ENCODE measurements at places on chromosomes 2 and 18.

DNA sequence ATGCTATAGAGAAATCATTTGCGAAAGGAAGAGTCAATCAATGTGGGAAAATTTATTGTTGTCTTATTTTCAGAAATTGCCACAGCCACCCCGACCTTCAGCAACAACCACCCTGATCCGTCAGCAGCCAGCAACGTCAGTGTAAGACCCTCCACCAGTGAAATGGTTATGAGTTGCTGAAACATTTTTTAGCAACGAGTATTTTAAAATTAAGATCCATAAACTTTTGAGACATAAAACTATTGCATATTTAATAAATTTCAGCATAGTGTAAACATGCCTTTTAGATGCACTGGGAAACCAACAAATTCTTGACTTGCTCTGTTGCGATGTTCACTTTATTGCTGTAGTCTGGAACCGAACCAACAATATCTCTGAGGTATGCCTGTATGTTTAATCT lies 887.9 kb downstream of the DCDC2C start:
- no peak for DNase-seq

- DNase-seq, result no peak
These were observed 21.4 kb downstream of the ANKRD30B start for GRCh38 chr18:14769381-14769780.

DNA sequence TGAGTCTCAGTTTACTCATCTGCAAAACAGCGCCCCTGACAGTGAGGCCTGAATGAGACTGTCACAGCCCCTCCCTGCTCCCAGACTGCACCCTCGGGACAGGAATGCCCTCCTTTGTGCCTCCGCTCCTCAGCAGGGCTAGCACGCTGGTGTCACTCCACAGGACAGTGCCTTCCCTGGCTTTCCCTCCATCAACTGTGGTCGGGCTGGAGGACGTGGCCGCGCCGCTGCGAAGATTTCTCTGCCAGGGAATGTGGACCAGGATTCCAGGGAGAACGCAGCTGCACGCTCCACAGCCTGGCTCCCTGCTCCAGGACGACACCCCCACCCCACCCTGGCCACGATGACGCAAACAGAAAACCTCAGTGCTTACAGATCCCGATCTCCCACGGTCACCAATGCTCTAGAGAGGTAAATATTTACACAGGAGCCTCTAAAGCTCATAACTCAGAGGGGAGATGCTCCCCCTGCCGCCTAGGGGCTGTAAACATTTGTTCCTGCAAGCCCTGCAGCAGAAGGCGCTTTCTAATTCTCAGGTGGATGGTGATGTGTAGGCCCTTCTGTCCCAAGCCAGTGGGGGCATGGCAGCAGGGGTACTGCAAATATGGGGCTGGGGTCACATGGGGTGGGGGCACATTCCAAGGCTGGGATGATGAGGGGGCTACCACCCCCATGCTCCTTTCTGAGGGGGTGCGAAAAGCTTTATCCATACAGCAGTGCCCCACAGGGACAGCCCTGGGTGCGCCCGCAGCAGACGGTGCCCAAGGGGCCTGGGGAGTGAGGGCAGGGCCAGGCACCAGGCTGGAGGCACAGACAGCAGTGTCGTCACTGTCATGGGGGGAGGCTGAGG lies 12.4 kb downstream of the HS6ST1 start:
- no peak for DNase-seq

- DNase-seq, result no peak
These were observed 63.9 kb upstream of the SERPINE2 start for GRCh38 chr2:224102991-224103390.

GRCh38 chr2:210224941-210225672 lies at the start of gene ACADL:
ACADL (minus strand) TSS chr2:210225447; CDS start chr2:210225263, 184 bp downstream.
- no peak for DNase-seq

GRCh38 chr2:119431976-119432850 lies 559 bp downstream of the TMEM37 start:
- no peak for DNase-seq

- no peak for DNase-seq
These were observed 87.3 kb downstream of the ACAA2 start for GRCh38 chr18:49725809-49726674.

GRCh38 chr2:240876475-240877251 lies 8.0 kb downstream of the AGXT start:
- DNase-seq, result no peak

DNA sequence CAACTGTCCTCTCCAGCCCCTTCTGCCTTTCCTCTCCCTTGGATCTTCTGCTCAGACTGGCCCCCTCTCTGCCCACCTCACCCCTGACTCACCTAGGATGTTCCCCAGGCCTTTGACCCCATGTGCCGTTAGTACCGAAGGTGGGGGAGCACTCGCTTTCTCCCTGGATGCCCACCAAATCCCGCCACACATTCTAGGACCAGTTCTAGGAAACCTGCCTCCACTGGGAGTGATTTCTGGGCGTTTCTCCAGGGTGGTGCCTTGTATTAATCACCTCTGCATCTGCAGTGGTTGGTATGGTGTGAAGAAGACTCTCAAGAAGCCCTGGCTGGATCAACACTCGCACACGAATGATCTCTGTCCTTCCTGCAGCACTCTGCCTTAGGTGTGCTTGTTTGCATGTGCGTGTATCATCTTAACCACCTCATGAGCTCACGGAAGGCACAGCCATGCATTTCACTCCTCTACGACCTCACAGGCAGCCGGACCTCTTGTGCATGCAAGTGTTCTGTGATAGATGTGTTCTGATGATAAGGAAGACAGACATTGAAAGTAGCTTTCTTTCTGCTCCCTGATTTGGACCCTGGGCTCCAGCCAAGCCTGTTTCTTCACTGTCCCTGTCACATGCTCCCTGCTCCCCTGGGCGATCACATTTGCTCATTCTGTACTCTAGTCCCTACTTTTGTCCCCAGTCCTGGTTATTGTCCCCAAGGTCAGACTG lies 69.4 kb downstream of the LIPG start:
- DNase-seq, result no peak

DNA sequence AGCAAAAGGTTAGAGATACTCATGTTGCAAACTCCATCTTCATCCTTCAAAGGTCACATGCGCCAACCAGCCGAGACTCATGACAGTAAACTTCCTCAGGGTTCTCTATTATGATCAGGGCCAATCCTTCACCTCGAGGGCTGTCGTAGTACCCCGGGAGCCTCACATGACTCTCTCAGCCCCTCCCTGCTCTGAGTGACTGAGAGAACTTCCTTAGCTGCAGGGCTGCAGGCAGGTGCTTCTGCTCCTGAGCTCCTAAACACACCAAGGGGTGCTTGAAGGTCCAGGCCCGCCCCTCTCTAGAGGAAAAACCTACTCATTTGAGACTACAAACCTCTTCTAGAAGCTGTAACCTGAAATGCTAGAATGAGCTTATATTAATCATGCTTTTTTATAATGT lies 48.2 kb downstream of the LONRF2 start:
- no peak for DNase-seq

DNA sequence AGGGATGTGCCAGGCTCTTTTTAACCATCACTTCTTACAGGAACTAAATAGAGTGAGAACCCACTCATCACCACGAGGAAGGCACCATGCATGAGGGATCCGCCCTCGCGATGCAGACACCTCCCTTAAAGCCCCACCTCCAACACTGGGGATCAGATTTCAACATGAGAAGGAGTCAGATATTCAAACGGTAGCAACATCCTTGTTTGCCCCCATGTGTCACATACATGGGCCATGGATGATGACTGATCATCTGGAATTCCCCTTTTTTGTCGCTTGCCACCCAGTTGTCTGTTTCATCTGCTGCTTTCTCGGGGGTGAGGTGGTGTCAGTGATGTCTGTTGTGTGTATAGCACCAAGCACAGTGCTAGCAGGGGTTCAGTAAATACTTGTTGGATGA lies 57.9 kb downstream of the NCK2 start:
- peak; percentile 63 for DNase-seq

DNA sequence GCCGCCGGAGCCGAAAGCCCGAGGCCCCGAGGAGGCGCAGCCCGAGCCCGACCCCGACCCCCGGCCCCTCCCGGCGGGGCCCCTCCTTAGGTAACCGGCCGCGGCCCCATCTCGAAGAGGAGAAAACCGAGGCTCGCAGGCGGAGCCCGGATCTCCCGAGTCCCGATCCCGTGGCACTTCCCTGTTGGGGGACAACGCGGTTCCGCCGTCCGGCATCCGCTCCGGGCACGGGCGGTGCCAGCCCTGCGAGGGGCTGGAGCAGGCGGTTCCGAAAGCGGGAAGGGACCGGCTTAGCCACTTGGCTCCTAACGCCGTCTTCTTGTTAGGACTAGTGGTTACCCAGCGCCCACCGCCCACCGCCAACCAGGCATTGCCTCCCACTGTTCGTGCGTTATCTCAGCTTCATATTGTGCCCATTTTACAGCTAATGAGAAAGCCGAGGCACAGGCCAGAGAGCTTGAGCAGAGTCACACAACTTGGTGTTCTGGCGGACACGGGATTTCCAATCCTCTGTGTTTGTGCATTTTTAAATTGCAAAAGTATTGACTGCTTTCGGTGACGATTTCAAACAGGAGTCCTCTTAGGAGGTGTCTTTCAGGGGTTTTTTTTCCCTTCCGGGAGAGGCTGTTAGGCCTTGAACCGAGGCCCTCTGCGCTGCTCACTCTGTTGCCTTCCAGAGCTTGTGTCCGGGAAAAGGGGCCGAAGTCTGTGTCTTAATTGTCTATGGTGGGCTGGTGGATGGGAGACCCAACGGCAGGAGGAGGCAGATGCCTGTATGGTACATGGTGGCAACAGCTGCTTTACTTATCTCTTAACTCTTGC lies 562 bp downstream of the CENPA start:
- no peak for DNase-seq

DNA sequence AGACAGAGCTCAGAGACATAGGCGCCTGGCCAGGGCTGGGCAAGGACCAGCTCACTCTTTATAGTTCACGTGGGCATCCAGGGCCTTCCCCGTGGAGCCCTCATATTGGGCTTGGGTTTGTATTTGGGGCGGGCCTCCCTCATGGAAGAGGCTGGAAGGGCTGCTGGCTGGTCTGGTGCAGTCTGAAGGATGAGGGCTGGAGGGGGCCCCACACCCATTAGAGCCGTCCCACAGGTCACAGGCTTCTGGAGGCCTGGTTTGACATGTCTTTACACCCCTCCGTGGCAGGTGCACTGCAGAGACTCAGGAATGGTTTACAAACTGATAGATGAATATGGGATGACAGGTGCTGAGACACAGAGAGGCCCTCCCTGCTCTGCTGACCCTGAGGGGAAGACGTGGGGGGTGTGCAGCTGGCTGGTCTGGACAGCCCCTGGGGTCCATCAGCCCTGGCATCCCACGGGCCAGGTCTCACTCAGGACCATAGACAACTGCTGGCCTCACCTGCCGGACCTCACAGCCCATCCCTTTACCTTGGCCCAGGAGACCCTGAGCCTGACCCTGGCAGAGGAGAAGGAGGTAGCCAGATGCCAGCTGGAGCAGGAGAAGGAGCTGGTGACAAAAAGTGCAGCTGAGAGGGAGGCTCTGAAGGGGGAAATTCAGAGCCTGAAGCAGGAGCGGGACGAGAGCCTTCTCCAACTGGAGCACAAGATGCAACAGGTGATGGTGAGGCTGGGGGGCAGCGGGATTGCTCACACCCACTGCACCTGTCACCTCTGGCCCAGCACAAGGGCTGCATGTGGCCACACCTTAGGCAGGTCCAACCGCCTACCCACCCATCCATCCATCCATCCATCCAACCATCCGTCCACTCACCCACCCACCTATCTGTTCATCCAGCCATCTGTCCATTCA lies 43.9 kb downstream of the CROCC2 start:
- no peak for DNase-seq

- no peak for DNase-seq
These were observed 51.3 kb upstream of the FOSL2 start for GRCh38 chr2:28341208-28341891.

GRCh38 chr2:240482141-240482540 lies 46.7 kb downstream of the GPC1 start:
- no peak for DNase-seq

GRCh38 chr18:58624011-58624410 lies 4.9 kb downstream of the ALPK2 start:
- no peak for DNase-seq

DNA sequence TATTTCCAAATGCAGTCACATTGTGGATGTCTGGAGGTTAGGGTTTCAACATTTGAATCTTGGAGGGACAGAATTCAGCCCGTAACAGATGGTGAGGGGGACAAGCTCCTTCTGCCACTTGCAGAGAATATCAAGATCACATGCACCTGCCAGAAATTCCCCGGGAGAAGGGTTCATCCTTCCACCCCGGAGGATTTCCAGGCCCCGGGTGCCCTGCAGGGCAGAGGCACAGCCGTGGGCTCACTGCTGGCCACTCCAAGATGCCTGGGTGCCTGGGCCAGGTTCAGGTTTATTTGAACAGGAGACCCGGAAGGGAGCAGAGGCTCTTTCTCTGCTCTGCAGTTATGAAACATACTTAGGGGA lies 38.2 kb upstream of the MGAT4A start:
- DNase-seq, result no peak

DNA sequence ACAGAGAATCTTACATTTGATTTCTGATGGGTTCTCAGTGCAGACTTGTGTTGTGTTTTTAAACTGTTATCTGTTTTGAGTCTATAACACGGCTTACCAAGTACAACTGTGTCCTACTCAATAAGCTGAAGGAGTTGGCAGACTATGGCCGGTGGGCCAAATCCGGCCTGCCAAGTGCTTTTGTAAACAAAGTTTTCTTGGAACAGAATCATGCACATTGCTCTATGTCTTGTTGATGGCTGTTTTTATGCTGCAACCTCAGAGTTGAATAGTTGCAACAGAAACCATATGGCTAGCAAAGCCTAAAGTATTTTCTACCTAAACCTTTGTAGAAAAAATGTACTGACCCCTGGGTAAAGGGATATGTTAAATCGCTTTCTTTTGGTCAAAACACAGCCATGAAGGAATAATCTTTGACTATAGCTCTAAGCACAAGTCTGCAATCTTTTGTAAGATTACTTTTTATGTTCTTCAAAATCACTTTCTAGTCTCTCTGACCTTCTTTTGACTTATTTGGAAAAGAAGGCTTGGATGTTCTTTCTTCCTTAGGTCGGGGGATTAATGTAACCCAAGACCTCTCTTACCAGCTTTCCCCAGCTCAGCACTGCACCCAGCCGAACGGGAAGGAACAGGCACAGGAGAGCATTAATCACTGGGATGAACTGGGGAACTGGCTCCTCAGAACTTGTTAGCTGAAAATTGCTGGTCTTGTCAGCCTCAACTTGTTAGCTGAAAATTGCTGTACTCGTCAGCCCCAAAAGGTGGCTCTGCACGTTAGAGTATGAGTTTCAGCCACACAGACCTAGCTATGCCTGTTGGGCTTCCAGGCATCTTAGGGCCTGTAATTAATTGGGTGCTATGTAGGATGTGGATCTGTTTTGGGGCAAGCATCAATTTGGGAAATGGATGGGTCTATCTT lies 75.4 kb downstream of the CD8B2 start:
- DNase-seq, result no peak

- no peak for DNase-seq
These were observed 863.7 kb upstream of the VRK2 start for GRCh38 chr2:57182916-57183315.

GRCh38 chr2:69099541-69099940 lies 86.6 kb downstream of the ANTXR1 start:
- DNase-seq, result no peak

All from stimulated activated CD8-positive, alpha-beta memory T cell treated with anti-CD3 and anti-CD28 coated beads, Interleukin-15, amount 100 ng/mL, for 48 hours (primary cell).